ENCODE measurements at places on chromosomes 5 and 9.
A peak's percentile ranks its signal among the peaks of the same experiment; 100 is the strongest.

DNA sequence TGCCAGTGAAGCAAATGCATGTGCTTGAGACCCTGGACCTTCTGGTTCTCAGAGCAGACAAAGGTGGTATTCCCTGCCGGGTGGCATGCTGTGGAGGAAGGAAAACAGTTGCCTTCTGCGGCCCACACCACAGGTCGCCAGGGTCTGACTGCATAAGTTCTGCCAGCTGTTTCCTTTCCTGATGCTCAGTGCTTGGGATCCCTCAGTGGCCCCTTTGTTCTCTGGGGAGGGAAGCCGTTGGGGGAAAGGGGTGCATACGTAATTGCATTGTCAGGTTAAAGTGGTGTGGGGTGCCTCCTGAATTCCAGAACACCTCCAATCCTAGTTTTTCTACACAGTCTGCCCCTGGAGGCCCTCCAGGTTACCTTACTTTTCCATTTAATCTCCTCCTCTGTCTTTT, 43.1 kb upstream of the SLC2A8 start:
- DNase-seq, result no peak

DNA sequence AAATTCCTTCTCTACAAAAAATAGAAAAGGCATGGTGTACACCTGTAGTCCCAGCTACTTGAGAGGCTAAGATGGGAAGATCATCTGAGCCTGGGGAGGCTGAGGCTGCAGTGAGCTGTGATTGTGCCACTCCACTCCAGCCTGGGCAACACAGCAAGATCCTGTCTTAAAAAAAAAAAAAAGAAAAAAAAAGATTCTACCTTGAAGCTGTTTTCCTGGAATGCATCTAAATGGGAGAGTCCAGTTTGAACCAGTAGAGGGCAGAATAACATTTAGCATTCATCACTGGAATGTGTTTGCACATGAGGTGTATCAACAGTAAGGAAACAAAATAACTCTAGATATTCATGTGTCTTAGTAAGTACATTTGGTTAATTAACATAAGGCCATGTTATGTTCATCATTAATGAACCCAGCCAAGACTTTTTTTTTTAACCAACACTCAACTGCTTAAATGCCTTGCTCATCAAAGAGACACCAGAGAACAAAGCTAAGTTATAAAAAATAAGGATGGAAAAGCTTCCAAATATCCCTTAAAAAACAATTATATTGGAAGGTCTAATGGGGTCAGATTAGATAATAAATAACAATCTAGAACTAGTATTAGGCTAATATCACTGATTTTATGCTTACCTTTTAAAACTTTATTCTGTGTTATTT, 16.1 kb downstream of the IFNE start:
- no peak for DNase-seq

DNA sequence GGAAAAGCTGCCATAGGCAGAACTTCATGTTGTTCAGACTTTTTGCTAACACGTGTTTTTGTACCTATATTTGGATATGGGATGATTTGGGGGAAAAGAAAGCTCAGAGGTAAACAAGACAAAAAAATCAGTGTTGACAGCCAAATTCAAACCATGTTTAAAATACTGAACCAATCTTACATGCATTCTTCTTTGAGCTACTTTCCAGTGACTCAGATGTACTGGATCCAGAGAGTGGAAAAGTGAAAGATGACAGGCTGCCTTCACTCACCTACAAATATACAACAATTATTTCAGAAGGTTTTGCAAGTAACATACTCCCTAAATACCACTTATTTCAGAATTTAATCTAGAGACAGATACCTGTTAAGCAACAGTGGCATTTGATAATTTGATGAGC, 165.7 kb downstream of the MPDZ start:
- no peak for DNase-seq

- DNase-seq, result peak; percentile 81
Measured at GRCh38 chr5:159987031-159987674, 21.8 kb upstream of the TTC1 start.

DNA sequence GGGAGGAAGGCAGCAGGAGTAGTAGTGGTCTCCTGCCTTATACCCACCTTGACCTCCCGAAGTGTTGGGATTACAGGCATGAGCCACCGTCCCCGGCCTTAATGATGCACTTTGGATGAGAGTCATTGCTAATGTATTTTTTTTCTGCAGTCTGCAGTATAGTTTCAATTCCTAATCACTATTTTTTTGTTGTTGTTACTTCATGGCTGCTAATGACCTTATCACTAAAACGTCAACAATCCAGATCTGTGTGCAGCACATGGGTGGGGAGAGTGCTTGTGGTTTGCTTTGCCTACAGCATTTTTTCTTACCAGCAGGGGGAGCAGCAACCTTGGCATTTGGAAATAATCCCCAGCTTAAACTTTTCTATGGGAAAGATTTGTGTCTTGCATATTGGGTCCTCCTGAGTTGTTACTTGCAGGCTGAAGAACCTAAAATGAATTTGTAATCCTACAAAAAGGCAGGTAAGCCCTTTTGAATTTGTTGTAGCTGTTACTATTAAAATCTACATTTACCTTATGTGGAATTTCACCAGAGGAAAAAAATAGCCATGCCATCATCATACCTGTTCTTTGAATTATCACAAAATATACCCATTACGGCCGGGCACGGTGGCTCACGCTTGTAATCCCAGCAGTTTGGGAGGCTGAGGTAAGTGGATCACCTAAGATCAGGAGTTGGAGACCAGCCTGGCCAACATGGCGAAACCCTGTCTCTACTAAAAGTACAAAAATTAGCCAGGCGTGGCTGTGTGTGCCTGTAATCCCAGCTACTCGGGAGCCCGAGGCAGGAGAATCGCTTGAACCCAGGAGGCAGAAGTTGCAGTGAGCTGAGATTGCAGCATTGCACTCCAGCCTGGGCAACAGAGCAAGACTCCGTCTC, 6.3 kb upstream of the MED7 start:
- DNase-seq, result peak; percentile 77

- DNase-seq, result no peak
Measured at GRCh38 chr9:93127395-93127911, 6.6 kb downstream of the NINJ1 start.

- no peak for DNase-seq
Measured at GRCh38 chr5:111415053-111415452, 97.3 kb downstream of the STARD4 start.

All from right atrium auricular region (tissue), 2 donors.